ENCODE measurements at places on chromosomes 6 and 20.

DNA sequence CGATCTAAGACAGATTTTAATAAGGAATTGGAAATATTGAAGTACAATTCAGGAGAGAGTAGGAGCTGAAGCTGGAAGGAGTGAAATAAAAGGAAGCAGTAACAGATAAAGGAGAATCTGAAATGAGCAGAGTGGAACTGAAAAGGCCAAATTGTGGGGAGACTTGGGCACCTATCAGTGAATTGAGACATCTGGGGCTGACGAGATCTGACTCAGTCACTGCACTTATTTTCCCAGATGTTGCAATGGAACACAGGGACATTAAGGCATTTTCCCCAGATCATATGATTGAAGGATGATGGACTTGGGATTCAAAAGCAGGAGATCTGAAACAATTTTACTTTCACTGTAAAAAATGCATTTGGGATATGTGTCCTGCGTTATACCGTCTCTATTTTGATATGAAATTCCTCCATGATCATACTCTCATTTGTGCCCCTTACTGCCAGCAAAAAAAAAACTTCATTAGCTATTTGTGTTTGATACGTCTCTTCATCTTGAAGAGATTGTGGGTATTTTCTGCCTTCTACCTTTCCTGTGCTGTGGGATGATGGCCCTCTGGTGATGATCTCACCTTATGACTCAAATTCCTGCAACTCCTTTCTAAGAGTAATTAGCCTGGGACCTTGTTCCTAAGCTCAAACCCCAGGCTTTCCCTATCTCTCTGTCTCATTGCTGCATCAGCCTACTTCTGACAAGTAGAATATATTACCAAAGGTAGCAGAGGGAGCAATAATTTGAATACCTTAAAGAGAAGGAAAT, 278.5 kb upstream of the MAN1A1 start:
- peak; percentile 27 for DNase-seq

DNA sequence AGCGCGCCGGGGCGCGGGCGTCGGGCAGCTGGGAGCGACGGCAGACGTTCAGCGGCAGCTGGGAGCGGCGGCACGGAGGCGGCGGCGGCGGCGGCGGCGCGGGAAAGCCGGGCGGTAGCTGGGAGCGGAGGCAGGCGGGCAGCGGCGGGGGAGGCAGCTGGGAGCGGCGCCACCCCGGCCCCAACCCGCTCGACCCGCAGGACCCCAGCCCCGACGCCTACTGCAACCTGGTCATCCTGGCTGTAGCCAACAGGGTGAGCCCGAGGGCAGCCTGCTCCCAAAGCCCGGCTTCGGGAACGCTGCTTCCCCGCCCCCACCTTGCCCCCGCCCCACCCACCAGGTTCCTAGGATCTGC, 8.9 kb downstream of the CCM2L start:
- peak; percentile 9 for DNase-seq

GRCh38 chr20:43994486-43995100, 79.9 kb downstream of the TOX2 start:
- DNase-seq = no peak

DNA sequence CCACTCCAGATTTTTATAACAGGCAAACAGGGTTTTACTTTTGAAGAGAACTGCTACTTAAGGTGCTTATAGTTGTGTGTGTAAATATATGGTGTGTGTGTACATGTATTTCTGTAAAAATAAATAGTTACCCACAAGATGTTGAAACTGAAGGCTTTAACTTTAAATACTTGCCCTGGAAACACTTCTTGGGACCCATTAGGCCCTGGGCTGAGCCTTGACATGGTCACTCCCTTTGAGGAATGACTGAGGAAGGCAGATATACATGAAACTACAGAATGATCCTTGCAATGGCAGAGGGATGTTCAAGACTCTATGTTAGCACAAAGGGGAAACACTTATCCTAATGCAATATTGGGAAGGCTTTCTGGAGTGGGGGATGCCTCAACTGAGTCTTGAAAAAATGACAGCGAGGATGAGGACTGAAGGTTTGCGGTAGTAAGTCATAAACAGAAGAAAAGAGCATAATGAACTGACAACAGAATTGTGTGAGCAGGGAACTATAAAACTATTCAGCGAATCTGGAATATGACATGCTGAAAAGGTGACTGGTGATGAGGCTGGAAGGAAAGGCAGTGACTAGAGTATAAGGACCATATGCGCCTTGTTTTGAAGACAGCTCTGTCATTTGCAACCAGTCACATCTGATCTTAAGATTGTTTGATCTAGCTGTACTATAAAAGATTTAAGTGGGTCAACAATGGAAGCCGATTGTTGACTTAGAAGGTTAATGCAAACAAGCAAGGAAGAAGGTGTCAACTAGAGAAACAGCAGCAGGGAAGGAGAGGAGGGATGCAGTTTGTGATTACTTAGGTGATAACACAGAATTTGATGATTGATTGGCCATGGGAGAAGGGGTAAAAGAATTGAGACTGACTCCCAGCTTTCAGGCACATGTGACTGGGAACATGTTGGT, 64.4 kb upstream of the COL21A1 start:
- no peak for DNase-seq

GRCh38 chr20:64131406-64131805, 24.0 kb upstream of the NPBWR2 start:
- DNase-seq = no peak

- no peak for DNase-seq
Measured at GRCh38 chr20:37734228-37734985, 40.6 kb downstream of the CTNNBL1 start.

DNA sequence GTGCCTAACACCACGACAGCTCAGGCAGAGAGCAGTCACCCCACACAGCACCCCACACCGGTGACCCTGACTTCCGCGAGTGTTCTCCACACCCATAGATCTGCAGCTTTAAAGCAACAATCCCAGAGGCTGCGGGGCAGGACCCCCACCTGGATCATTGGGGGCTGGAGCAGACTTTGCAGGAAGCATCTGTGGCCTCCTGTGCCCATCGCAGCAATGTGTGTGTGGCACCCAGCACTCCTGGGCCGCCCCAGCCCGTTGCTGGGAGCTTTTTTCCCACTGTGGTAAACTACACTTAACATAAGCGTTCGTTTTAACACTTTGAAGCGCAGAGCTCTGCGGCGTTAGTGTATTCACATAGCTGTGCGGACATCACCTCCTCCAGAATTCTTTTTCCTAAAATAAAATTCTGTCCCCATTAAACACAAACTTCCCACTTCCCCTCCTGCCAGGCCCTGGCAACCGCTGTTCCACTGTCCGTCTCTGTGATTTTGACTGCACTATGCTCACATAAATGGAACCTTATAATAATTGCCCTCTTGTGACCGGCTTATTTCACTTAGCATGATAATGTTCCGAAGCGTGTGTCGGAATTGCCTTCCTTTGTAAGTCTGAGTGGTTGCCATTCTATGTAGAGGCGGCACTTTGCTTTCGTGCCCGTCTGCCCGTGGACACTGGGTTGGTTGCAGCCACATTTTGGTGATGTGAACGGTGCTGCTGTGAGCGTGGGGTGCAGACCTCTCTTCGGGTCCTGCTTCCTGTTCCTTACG, 382.5 kb downstream of the CDH4 start:
- DNase-seq = no peak

- no peak for DNase-seq
Measured at GRCh38 chr6:166658115-166658791, 31.2 kb upstream of the RPS6KA2 start.

DNA sequence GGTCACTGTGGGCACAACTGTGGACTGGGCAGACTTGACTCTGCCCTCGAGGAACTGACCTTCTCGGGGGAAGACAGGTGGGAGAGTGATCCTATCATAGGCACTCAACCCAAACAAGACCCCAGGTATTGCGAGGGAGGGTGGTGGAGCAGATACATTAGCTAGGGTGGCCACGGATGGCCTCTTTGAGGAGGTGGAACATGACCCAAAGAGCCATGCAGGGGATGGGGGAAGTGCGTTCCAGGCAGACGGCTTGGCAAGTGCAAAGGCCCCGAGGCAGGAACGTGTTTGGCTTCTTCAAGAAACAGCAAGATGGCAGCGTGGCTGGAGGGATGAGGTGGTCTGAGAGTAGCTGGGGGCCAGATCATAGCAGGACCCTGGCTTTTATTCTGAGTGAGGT, 167.6 kb downstream of the NFATC2 start:
- DNase-seq = no peak

- DNase-seq = no peak
Measured at GRCh38 chr6:139545206-139546105, 171.0 kb upstream of the CITED2 start.

- no peak for DNase-seq
Measured at GRCh38 chr20:40669692-40670091, 19.3 kb downstream of the MAFB start.

DNA sequence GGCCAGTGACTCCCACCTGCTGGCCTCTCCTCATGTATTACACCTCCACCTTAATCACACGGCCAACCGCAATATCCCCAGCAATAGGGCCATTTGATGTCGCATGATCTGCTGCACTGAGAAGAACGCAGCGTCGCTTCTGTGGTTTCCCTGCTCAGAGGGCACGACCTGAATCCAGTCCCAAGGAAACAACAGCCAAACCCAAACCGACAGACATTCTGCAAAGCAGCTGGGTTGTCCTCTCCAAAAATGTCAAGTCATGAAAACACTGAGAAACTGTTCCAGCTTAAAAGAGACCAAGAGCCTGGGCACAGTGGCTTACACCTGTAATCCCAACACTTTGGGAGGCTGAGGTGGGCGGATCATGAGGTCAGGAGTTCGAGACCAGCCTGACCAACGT, 7.5 kb upstream of the BPI start:
- DNase-seq = no peak

DNA sequence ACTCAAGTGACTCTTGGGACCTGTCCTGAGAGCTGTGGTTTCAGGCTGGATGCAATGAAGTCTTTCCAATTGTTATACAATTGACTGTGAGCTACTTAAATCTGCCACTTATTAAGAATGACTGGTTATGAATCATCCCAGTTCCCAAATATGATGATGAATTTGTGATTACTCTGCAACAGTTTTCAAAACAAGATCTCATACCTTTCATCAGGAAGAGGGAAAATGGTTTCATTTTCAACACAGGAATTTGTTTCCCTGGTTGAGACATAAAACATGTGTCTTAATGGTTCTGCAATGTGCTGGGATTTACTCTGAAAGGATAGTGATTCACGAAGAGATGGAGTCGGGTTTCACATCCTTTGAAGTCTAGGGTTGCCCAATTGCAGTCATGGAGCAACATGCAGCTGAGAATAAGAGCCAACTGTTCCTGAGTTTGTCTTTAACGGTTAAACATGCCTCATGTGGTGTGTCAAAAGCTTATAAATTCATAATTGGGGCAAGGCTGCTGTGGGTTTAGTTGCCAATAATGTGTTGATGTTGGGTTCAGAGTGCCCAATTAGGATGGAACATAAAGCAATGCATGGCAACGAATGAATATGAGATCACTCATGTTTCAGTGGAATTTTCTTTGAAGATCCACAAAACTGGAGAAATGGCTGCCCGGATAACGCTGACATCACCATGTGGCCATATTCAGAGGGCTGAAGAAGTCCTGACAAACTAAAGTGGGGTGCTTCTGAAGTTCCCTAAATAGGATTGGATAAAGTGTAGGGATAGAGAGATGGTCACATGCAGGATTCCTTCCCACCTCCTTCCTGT, 41.0 kb downstream of the CYP24A1 start:
- DNase-seq = peak; percentile 65

DNA sequence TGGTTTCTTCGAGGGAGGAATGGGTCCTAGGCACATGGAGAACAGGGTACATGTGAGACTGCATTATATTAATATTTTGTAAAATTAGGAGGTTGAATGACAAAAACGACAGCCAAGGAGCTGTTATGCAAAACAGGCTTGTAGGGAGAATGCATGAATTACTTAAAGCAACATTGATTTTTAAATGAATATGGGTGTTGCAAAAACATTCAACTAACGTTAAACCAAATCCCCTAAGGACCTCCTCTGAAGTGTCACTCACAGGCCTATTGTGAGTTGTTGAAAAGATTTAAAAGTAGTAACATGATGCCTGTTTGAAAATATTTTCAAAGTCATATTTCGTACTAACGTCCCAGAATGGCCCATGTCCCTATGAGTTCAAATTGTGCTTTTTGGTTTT, 21.9 kb downstream of the FBXL4 start:
- no peak for DNase-seq

DNA sequence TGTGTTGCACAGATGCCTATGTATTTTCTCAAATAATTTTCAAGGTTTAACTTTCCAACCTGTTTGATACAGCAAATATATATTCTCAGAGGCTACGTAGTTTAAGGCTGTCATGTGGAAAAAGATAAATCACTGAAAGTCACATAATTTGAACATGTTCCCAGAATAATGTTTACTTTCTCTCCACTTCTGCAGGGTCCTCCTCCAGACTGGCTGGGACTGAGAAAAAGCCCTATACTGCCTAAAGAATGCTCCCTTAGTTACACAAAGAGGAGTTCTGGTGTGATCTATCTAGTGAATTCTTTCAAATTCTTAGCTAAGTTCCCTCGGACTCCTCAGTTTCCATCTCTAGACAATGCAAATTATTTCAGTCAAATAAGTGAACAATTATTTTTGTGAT, 411.0 kb downstream of the C6orf118 start:
- no peak for DNase-seq

DNA sequence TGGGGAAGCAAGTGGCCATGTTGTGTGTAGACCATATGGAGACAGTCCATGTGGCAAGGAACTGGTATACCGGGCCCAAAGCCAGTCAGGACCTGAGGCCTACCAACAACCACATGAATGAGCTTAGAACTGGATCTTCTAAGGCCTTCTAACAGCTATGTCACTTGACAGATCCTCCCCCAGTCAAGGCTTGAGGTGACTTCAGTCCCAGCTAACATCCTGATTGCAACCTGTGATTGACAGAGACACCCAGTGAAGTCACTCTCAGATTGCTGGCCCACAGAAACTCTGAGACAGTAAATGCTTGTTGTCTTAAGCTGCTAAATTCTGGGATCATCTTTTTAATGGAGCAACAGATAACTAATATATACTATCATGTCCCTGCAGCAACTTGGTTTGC, 32.9 kb downstream of the AHI1 start:
- no peak for DNase-seq

DNA sequence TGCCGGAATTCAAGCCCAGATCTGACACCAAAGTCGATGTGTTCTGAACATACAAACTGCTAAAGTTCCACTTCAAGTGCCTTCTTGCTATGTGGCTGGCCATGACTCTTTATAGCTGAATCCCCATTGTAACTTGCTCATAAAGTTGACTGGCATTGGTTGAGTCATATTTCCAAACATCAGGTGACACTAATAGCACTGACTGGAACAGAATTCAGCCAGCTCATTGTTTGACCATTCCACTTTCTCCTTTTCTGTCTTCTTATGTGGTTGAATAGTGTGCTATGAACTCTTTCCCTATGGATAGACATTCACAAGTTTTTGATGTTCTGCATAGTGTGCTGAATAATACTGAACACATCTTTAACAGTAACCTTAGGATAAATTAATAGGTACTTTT, 266.2 kb upstream of the ZFP64 start:
- no peak for DNase-seq
